ENCODE measurements at places on chromosomes 7 and 10.
A peak's percentile ranks its signal among the peaks of the same experiment; 100 is the strongest.

GRCh38 chr10:10007957-10008356 is 1009.7 kb upstream of the CELF2 start:
- DNase-seq = peak; percentile 11

- no peak for DNase-seq
These were observed 124.2 kb downstream of the RGS10 start for GRCh38 chr10:119418362-119418761.

- no peak for DNase-seq
These were observed 81.3 kb downstream of the ZNF467 start for GRCh38 chr7:149692056-149692455.

- peak; percentile 77 for DNase-seq
These were observed at the start of gene PRTFDC1 for GRCh38 chr10:24952143-24952706. Gene PRTFDC1, minus strand, starts transcription at chr10:24952606. Its CDS starts 31 bp downstream, at chr10:24952575.

DNA sequence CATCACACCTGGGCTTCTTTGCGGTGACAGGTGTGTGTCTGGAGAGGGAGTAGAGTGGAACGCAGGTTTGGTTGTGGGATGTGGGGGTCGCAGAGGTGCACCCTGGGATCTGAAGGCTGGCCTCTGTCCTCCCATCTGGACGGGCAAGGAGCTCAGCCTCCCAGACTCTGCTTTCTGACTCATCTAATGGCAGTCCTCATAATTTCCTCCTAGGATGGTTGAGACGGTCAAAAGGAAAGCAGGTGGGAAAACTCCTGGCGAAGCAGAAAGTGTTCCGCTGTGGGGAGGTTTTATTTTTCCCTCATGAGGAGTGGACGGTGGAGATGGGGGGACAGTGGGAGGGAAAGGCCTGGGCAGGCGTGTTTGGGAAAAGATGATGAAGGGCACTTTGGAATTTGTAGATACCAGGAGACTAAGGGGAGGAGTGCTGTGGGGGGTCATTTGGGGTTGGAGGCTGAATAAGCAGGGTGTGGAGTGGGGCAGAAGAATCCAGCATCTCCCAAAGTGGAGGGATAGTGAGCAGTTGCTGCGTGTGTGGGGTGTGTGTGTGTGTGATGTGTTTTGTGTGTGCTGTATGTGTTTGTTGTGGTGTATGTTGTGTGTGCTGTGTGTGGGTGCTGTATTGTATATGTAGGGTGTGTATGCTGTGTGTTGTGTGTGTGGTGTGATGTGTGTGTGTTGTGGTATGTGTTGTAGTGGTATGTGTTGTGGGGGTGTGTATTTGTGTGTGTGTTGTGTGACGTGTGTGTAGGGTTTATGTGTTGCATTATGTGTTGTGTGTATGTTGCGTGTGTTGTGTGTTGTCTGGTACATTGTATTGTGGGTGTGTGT is 97.2 kb upstream of the PODXL start:
- peak; percentile 30 for DNase-seq

- DNase-seq = no peak
These were observed 61.7 kb upstream of the TARP start for GRCh38 chr7:38335128-38335491.

DNA sequence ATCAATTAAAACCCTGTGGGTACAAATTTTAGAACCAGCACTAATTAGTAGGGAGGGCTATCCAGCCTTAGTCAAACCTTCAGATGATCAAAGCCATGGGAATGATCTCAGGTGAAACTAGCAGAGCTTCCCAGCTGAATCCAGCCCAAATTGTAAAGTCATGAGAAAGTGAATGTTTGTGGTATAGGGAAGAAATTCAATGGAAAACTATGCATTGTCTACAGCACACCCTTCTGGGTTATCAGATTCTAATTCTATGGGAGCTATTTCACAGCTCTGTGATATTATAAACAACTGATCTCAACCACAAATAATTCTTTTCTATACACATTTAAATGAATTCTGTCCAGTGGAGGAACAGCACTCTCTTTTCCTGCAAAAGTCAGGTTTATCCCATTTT is 24.6 kb upstream of the BMPER start:
- no peak for DNase-seq

- no peak for DNase-seq
These were observed 451.9 kb downstream of the KCNMA1 start for GRCh38 chr10:77185696-77186095.

GRCh38 chr10:104816501-104816900 is 175.4 kb downstream of the SORCS3 start:
- DNase-seq = no peak

DNA sequence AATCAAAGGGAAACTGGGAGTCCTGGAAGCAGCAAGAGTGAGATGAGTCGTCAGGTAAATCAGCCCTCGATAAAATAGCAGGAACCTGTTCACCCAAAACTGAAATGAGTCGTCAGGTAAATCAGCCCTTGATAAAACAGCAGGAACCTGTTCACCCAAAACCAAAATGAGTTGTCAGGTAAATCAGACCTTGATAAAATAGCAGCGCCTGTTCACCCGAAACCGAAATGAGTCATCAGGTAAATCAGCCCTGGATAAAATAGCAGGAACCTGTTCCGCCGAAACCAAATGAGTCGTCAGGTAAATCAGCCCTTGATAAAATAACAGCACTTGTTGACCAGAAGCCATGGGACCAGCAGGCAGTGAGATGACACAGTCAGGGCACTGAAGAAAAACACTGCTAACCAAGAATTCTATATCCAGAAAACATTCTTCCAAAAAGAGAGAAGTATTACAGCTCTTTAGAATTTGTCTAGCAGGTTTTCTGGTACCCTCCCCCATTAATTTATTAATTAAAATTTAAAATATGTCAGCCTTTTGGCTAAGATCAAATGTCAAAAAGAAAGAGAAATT is 3.4 kb upstream of the CYP2E1 start:
- DNase-seq = no peak

DNA sequence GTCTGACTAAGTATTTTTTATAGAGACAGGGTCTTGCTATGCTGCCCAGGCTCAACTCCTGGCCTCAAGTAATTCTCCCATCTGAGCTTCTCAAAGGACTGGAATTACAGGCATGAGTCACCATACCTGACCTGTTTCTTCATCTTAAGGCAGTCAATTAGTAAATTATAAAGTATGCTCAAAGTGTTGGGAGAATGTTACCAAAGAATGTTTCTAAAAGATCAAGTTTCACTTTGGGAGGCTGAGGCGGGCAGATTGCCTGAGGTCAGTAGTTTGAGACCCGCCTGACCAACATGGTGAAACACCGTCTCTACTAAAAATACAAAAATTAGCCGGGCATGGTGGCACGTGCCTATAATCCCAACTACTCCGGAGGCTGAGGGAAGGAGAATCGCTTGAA is 117.0 kb downstream of the ALOX5 start:
- no peak for DNase-seq

- no peak for DNase-seq
These were observed 485 bp downstream of the ALOX5 start for GRCh38 chr10:45374350-45375052.

- no peak for DNase-seq
These were observed 132.1 kb upstream of the LANCL2 start for GRCh38 chr7:55233001-55233400.

DNA sequence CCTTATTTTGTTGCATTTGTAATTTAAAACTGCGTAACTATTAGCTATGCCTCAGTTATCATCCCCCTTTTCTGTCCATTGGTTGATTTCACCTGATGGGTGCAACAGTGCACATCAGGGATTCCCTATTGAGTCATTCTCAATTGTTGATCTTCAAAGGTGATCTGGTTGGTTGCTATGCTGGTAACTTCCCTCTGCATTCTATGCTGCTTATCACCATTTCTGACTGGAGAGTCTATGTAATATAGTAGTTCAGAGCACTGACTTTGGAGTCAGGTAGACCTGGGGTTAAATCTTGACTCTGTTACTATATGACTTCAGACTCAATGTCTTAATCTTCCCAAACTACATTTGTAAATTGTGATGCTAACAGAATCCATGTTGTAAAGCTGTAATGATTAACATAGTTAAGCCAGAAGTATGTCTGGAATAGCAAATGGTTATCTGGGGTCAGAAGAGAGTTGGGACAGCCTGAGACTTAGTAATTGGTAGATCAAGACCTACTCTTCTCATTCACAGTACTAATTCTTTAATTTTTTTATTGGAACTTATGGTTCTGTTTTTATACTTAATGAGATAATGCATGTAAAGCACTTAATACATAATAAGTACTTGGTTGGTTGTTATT is 38.1 kb downstream of the EXOC6 start:
- no peak for DNase-seq

GRCh38 chr10:62374862-62375710 is 917 bp downstream of the ZNF365 start:
- no peak for DNase-seq

- peak; percentile 63 for DNase-seq
These were observed 25.2 kb downstream of the ZNF775 start for GRCh38 chr7:150404172-150404804.

GRCh38 chr10:116892907-116893685 is 43.8 kb downstream of the ENO4 start:
- DNase-seq = no peak

DNA sequence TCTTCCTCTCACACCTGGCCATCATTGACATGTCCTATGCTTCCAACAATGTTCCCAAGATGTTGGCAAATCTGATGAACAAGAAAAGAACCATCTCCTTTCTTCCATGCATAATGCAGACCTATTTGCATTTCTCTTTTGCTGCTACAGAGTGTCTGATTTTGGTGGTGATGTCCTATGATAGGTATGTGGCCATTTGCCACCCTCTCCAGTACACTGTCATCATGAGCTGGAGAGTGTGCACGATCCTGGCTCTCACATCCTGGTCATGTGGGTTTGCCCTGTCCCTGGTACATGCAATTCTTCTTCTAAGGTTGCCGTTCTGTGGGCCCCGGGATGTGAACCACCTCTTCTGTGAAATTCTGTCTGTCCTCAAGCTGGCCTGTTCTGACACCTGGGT is 19.2 kb downstream of the OR2A14 start:
- no peak for DNase-seq

DNA sequence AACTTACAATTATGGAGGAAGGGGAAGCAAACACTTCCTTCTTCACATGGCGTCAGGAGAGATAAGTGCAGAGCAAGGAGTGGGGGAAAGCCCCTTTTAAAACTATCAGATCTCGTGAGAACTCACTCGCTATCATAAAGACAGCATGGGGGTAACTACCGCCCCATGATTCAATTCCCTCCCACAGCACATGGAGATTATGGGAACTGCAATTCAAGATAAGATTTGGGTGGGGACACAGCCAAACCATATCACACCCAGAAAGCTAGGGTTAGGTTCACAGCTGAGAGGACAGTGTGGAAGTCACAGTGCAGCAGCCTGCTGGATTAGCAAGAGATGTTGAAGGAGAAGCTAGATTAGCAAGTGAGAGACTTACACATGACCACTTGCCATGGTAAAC is 81.6 kb downstream of the CRTAC1 start:
- DNase-seq = no peak

GRCh38 chr7:36923185-36923584 is 198.9 kb upstream of the AOAH start:
- DNase-seq = no peak

GRCh38 chr7:130543487-130544010 is 51.7 kb downstream of the MEST start:
- no peak for DNase-seq

DNA sequence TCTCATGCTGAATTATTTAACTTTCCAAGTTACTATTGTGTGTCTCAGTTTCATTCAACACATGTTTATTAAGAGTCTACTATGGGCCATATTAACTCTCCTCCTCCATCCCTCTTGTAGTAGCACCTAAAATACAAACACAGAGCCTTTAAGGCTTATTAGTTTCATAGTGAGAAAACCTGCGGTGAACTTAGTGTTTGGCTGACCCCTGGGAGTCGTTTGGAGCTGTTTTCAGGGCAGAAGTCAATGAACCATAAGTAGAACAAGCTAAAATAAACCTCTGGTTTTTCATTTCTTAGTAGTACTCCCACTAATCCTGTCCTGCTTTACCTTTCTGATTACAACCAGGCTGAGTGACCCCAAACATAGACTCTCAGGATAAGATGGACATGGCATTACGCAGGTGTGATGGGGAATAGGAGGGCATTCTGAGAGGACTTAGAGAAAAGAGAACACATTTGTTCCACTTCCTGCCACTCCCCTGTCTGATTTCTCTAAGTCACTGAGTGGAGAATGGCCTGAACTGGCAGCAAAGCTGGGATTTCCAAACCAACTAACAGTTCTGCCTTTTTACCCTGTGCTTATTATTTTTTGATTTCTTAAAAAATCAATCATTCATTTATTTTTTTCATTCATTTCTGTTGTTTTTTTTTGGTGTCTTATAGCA is 74.5 kb downstream of the LRMDA start:
- no peak for DNase-seq

DNA sequence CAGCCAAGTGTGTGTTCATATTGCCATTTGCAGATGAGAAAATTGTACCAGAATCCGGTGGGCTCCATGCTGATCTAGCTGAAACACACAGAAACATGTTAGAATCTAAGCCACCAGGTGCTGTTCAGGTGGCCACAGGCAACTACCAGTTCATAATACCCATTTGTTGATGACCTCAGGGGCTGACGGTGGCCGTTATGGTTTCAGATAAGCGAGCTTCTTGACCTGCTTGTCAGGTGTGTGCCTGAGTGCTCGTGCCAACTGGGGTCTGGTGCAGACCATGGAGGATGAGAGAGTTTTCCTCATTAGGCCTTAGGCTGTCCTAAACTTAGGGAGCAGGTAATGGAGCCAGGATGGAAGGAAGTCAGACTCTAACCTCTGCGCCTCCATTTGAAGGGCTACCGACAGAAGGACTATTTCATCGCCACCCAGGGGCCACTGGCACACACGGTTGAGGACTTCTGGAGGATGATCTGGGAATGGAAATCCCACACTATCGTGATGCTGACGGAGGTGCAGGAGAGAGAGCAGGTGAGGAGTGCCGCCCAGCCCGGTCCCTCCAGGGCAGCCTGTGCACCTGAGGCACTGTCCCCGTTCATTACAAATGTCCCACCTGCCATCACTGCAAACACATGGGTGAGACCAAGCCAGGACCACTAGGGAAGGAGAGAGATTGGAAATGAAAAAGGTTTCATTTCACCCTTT is 53.1 kb downstream of the MKI67 start:
- no peak for DNase-seq

GRCh38 chr10:94035982-94036765 is 42.4 kb downstream of the PLCE1 start:
- no peak for DNase-seq

GRCh38 chr10:101485207-101485606 is 102.8 kb downstream of the POLL start:
- DNase-seq = no peak

DNA sequence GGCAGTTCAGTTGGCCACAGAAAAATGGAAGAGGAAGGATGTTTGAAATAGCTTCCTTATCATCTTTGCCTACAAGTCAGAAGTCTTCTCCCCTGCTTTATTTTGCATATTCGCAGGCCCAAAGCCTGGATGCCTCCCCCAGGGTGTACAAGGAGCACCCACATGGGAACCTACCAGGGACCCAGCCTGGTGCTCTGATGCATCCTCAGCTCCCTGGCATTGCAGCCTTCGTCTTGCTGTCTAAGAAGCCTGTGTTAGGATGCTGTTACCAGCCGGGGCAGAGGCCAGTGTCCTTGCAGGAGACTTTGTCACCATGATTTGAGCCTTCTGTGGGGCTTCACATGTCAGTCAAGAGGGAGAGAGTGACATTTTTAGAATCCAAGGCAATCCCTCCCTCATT is 27.0 kb upstream of the GPR26 start:
- DNase-seq = no peak
